ENCODE measurements at places on chromosomes 5 and 9.

DNA sequence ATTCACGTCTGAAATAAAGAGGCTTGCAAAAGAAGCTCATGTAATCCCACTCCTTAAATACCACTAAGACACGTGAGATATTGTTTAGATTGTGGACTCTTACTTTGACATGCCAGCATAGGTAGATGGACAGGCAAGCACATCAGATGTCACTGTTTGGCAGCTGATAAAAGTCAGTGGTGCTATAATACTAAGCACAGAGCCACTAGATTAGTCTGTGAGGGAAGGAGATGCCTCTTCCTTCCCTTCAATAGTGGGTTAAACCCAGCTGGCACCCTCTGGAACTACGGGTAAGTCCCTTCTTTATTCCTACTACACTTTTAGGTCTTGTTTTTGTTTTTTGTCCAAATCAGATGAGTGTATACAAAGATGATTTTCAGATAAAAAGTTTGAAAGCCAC, at the start of gene MYOT:
TSS of gene MYOT (plus strand) at position 197 of the 400 bp plus-strand sequence. CDS start 2,792 bp downstream, outside the sequence.
- DNase-seq = no peak

- DNase-seq = no peak
These were observed 21.9 kb downstream of the F2R start for GRCh38 chr5:76737846-76738245.

GRCh38 chr5:90440644-90441043, 31.1 kb upstream of the CETN3 start:
- no peak for DNase-seq

DNA sequence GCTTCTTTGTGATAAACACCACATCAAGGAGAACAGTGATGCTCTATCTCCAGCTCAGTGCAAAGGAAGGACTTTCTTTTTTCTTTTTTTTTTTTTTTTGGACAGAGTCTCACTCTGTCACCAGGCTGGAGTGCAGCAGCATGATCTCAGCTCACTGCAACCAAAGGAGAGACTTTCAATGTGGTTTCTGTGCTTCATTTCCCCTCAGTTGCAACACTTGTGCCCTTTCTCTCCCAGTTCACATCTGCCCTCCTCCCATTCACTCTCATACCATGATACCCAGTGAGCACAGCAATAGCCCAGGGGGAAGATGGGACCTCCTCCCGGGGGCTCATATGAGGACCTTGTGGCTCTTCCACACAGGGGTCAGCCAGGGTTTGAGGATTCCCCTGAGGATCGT, 110.0 kb downstream of the MTRR start:
- no peak for DNase-seq

DNA sequence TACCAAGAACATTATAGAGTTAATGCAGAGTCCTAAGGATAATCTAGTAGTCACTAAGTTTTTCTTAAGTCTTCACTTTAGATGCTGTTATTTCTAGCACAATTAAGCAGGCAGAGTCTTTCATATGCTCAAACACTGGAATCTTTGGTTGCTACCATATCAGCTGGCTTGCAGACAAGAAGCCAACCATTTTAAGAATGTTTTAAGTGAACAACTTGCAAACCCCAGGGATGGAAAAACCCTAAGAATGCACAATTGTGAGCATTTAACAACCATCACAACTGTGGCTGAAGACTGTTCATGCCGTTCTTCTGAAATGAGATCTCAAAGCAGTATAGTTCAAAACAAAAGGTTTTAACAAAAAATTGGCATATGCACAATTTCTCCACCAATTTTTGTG, 55.1 kb downstream of the CSNK1A1 start:
- DNase-seq = no peak

GRCh38 chr5:116622375-116623050, 47.9 kb upstream of the SEMA6A start:
- no peak for DNase-seq
